RCC 7860 (cell line): ENCODE measurements at places on chromosomes 7 and 10.

DNA sequence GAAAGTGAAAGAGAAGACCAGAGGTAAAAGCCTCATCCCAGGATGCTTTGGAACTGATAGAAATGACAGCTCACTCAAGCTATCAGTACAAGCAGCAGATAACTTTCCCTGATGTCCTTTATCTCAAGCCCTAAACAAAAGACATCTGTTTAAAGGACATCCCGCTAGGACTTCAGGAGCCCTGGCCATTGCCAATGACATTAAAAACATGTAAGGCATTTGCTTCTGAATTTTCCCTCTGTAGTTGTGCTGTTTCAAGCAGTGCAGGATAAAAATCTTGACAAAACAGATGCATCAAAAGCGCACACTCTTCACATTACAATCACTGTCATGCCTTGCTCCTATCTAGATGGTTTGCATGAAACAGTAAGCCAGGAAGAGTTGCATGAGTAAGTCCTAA lies 159.8 kb downstream of the AOAH start:
- no peak for DNase-seq

GRCh38 chr10:83983578-83984255 lies 155.6 kb upstream of the GHITM start:
- no peak for DNase-seq

DNA sequence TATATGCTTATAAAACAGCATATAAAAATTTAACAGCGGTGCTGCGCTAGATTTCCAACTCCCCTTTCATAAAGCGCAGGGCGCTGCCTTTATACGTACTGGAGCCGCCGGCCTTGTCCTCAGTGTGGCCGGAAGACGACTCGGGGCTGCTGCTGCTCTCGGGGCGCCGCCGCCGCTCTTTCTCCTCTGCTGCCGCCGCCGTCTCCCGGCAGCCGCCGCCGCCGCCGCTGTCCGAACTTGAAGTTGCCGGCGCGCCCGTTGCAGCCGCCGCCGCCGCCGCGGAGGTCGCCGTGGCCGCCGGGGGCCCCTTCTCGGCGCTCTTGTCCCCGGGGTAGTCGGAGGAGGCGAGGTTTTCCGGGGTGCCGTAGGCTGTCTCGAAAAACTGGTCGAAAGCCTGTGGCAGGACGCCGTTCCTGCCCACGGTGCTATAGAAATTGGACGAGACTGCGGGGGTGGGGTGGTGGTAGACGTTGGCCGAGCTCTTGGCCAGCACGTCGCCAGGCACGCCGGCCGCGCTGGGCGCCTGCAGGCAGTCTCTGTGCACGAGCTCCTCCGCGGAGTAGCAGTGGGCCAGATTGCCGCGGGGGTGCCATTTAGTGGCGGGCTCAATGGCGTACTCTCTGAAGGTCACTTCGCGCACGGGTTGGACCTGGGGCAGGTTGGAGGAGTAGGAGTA lies 557 bp downstream of the HOXA11 start:
- peak; percentile 49 for DNase-seq

GRCh38 chr7:50822706-50823105 lies 40.0 kb upstream of the GRB10 start:
- peak; percentile 70 for DNase-seq

- DNase-seq = no peak
These were observed 552.4 kb upstream of the GALNT17 start for GRCh38 chr7:70579397-70580097.

GRCh38 chr7:151869968-151870918 lies 6.7 kb downstream of the PRKAG2 start:
- DNase-seq = no peak

DNA sequence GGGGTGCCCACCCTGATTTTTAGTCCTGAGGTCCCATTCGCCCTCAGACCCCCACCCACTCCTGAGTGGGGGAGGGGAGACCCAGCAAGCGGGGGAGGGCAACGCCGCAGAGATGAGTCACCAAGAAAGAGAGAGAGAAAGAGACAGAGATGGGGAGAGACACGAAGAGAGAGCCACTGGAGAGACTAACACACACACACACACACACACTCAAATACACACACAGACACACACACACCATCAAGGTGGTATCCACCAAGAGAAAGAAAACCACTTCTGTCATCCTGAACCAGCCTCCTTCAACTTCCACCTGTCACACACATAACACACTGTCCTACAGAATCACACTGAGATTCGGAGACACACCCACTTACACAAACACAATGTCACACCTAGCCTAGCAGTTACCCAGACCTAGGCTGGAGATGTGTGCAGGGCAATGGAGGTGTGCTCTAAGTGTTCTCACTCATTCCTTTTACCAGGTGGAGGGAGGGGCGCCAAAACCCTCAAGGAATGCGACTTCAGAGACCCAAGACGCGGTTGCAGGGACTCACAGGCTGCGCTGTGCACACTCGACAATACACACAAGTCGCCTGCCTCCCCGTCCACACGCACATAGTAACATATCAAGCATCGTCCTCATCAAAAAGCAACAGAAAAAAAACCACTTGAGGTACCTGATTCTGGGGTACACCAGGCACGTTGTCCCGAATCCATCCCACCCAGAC lies 3.9 kb upstream of the VGF start:
- peak; percentile 38 for DNase-seq

- peak; percentile 41 for DNase-seq
These were observed 465 bp downstream of the SEPHS1 start for GRCh38 chr10:13347500-13348156.

DNA sequence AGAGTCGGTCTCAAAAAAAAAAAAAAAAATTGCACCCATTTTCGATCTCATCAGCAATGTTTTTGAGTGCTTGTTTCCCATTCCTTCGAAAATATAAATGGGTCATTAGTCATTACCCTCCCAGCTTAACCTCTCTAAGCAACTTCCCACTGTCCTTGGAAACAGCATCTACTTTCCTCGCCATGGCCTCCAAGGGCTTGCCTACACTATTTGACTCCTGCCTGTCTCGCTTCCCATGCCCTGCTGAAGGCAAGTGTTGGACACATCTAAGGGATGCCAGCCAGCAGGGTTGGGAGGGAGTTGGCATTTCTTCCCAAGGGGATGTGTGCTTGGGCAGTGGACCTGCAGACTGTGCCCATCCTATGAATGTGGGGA lies 12.7 kb upstream of the RHBDD2 start:
- no peak for DNase-seq

GRCh38 chr7:143147070-143147469 lies 15.2 kb downstream of the PIP start:
- no peak for DNase-seq

DNA sequence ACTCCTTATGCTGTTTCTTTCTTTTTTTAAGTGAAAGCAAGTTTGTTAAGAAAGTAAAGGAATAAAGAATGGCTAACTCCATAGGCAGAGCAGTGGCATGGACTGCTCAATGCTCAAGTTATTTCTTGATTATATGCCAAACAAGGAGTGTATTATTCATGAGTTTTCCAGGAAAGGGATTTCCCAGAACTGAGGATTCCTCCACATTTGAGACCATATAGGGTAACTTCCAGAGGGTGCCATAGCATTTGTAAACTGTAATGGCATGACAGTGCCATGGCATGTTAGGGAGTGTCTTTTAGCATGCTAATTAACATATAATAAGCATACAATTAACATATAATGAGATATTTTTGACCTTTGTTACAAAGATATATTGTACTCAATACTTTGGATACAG lies 1034.5 kb upstream of the PHF14 start:
- no peak for DNase-seq
